ENCODE measurements at places on chromosomes 1 and 21. TPM values are rescaled to one million over a fixed set of nuclear protein-coding genes. Genes with fewer than 3 reads are reported as not detected.

GRCh38 chr1:18032172-18032859 is 75.3 kb upstream of the IGSF21 start:
- DNase-seq = no peak

DNA sequence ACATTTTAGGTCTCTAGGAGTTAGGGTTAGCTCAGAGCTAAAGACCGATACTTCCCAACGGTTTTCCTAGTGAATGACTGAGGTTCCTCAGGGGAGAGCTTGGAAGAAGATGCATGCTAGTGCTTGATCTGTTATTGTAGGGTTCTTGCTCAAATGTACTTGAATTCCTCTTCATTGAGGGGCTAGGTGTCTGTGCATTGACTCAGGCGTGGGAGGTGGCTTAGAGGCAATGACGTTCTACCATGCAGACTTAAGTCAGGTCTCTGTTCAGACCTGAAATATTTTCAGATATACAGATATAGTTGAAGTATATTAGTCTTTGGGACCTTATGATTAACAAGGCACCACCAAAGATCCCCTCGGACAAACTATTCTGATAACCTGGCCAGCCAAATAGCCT is 23.5 kb downstream of the S100A10 start:
- DNase-seq = no peak

GRCh38 chr1:38088366-38088765 is 41.8 kb upstream of the POU3F1 start:
- DNase-seq = no peak

DNA sequence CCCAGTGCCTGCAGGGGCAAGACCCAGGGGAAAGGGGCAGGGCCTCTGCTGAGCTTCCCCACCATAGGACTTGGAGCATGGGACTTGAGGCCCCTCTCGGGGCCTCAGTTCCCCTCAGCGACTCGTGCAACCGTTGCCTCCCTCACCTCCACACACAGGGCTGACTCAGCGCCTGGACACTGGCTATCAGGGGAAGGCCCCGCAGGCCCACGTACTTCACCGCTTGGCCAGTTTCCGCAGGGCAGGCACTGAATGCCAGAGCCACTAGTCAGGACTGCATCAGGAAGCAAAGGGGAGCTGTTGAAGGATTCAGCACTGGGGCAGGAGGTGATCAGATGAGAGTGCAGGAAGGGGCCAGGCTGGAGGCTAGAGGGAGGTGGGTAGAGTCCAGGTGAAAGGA is 15.5 kb upstream of the FAM131C start:
- DNase-seq = no peak

DNA sequence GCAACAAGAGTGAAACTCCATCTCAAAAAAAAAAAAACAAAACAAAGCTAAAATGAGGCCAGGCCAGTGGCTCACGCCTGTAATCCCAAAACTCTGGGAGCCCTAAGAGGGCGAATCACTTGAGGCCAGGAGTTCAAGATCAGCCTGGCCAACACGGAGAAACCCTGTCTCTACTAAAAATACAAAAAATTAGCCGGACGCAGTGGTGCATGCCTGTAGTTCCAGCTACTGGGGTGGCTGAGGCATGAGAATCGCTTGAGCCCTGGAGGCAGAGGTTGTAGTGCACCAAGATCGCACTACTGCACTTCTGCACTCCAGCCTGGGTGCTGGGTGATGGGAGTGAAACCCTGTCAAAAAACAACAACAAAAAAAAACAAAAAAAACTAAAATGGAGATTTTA is 191.2 kb upstream of the SGIP1 start:
- DNase-seq = no peak

DNA sequence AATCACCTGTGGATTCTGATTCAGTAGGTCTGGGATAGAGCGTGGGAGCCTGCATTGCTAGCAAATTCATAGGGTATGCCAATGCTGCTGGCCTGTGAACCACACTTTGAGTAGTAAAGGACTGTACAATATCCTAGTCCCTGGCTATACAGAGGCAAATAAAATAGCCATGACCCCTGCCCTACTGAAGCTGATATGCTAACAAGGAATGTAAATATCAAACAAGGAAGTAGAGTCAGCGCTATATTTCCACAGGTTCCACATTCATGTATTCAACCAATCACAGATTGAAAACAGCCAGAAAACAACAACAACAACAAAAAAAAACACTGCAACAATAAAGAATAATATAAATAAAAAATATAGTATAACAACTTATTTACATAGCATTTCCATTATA is 77.8 kb downstream of the TM2D1 start:
- DNase-seq = no peak

- DNase-seq = peak; percentile 73
Measured at GRCh38 chr1:226738995-226739695, at the start of gene ITPKB. ITPKB (minus strand) TSS chr1:226739282; CDS start chr1:226737458, 1,824 bp downstream.

- no peak for DNase-seq
Measured at GRCh38 chr1:204970937-204971336, 72.1 kb upstream of the CNTN2 start.

SLC22A15 gene
- 1.8 TPM for polyA plus RNA-seq

Data from thymus (tissue), 14 donors.